Fibroblast of villous mesenchyme (primary cell): ENCODE measurements at places on chromosomes 3 and 15. TPM values are rescaled to one million over a fixed set of nuclear protein-coding genes. Genes with fewer than 3 reads are reported as not detected.
A peak's percentile ranks its signal among the peaks of the same experiment; 100 is the strongest.

DNA sequence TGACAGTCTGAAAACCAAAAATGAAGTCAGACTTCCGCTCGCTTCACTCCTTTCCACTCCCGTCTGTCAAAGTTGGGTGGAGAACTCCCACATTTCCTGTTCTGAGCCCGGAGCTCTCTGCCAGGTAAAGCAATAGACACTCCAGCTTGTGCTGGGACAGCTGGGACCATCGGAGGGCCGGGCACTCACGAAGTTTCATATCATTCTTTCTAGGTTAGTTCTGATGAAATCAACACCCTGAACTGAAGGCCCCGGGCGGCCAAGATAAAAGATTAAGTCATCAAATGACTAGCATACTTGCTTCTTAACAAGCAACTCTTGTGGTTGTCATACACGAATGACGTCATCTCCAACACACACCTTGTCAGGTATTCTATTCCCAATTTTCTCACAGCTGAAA, 42.1 kb downstream of the MAGI1 start:
- no peak for DNase-seq

DNA sequence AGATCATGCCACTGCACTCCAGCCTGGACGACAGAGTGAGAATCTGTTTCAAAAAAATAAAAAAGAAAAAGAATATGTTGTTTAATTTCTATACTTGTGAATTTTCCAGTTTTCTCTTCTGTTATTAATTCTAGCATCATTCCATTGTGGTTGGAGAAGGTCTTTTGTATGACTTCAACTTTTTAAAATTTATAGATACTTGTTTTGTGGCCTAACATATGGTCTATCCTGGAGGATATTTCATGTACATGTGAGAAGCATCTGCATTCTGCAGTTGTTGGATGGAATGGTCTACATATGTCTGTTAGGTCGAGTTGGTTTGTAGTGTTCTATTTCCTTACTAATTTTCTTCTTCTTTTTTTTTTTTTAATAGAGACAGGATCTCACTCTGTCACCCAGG, 35.6 kb downstream of the MAP1A start:
- DNase-seq: no peak

GRCh38 chr3:104642827-104643226, 723.9 kb upstream of the ALCAM start:
- DNase-seq: no peak

DNA sequence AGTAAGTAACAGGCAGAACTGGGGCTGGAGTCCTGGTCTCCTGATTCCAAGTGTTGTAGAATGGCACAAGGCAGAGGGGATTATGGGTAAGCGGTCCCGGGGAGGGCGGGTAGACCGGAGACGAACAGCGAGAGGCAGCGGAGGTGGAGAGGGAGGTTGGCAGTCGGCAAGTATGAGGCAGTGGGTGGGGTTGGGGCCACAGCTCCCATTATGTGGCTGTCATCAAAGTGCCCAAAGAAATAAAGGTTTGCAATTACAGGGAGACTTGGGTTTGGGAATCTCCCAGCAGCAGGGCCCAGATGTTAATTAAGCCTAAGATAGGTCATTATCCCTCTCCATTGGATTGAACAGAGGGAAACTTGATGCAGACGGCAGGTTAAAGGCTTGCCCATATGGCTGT, 16.9 kb downstream of the FAM43A start:
- no peak for DNase-seq

DNA sequence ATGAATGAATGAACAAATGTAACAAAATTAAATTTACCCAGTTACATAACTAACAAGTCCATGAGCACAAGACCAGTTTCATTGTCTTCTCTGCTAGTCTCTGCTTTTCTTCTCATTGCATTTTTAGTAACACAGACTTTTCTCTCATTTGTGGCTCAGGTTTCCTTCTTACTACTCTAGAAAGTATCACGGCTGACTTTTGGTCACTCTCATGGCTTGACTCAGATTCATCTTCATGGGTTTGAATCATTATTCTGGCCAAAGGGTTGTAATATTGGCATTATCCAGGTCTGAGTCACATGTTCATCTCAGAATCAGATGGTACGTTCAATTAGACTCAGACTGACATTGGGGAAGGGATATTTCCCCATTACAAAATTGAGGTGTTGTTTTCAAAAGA, 121.5 kb upstream of the SATB1 start:
- DNase-seq: no peak

DNA sequence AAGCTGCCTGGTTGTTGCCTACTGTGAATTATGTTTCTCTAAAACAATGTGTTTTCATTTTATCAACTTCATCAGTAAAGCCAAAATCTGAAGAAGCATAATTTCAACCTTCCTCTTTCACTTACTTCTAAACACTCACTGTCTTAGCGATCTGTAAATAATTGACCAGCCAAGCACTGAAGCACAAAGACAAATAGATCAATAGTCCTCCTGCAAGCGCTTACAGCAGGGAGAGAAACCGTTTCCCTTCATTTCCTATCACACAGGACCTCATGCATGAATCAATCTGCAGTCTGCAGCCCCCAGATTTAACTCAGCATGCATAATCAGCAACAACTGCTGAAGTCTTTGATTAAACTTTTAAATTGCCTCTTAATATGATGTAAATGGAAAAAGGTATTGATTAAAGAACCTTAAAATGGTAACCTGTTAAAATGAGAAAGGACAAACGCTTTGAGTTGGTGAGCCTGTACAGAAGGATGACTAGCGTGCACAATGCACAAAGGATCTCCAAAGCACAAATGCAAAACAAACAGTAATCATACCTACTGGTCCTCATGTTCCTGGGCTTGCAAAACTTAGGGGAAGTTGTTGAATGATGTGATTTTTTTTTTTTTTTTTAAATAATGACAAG, 370.2 kb upstream of the ZNF385D start:
- no peak for DNase-seq

DNA sequence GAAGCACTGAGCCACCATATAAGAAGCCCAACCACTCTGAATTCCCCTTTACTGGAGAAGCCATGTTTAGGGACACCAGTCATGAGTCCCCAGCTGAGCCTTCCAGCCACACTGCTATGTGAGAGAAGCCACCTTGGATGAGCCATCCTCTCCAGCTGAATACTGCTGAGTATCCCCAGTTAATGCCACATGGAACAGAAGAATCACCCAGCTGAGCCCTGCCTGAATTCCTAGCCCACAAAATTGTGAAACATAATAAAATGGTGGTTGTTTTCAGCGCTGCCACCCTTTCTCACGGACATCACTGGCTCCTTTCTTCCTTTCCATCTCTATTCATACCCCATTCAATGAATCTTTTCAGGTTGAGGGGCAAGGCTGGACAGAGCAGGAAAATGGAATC, 22.1 kb upstream of the LYZL4 start:
- DNase-seq: no peak

- no peak for DNase-seq
Observed at GRCh38 chr3:9785602-9786001, 6.7 kb downstream of the TADA3 start.

- peak; percentile 46 for DNase-seq
Observed at GRCh38 chr15:66369773-66370651, 13.5 kb upstream of the TIPIN start.

- DNase-seq: no peak
Observed at GRCh38 chr3:72247126-72247525, 462.2 kb upstream of the PROK2 start.

DNA sequence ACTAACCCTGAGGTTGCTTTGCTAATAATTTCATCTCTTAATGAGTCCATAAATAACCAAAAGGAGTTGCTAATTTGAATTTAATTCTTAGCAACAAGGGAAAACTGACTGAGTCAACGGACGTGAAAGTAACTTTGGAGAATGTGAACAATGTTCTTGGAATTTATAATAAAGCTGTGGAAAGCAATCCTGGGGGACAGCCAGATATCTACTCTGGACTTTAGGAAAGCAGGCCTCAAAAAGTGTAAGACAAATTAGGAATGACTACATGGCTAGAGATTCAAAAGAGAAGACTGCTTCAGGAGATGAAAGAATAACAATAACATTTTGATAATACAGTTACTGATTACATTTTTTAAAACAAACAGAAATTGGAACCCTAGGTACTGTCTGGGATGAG, 318.4 kb upstream of the COL8A1 start:
- peak; percentile 73 for DNase-seq

DNA sequence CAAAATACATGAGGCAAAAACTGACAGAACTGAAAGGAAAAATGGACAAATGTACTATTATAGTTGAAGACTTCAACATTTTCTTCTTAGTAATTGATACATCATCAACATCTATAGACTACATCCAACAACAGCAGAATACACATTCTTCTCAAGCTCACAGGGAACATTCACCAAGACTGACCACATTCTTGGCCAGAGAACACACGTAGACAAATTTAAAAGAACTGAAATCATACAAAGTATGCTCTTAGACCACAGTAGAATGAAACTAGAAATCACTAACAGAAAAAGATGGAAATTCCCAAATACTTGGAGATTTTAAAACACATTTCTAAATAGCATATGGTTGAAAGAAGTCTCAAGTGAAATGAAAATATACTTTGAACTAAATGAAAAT, 55.1 kb upstream of the NSMCE3 start:
- no peak for DNase-seq

DNA sequence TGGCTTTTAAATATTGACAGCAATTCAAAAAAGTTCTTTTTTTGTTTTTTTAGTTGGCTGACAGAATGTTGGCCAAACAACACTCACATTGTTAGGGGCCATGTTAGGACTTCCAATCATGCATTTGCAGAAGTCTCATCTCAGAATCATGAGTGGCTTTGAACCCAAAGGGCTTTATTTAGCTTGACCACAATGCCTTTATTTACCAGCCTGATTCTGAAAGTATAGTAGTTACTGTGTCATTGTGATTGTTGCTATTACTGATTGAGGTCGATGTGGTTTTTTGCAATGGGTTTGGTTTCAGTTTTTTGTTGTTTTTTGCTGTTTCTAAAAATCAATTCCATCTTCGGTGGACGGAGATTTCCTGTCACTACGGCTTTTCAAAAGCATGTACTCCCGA, 7.2 kb downstream of the GLDN start:
- DNase-seq: no peak

The LYSMD4 gene
- total RNA-seq: 7.7 and 7.8 TPM in 2 replicates

The EIF4E3 gene
- 0.43 and 0.64 TPM in 2 replicates for total RNA-seq

The SLC35G2 gene
- total RNA-seq: 5.8 and 17.3 TPM in 2 replicates

The XCR1 gene
- total RNA-seq: not detected in 2 replicates

The CTXND1 gene
- total RNA-seq: not detected in 2 replicates

The LMOD3 gene
- not detected in 2 replicates for total RNA-seq
